ENCODE measurements at places on chromosomes 3 and 15.

DNA sequence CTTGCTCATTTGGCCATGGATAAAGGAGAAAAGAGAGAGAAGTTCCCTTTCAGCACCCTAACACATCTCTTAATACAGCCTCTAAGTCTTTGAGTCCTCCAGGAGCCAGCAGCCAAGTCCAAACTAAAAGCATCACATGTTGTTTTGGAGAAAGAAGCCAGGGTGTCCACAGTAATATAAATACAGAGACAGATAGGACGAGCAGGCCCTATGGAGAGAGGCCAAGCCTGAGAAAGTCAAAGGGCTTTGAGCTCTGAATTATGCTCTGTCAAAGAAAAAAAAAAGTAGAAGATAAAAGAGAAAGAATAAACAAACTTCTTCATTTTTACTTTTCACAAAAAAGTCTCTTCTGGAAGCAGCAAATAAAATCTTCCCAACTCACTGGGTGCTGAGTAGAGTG is 92.4 kb upstream of the THBS1 start:
- DNase-seq = no peak

DNA sequence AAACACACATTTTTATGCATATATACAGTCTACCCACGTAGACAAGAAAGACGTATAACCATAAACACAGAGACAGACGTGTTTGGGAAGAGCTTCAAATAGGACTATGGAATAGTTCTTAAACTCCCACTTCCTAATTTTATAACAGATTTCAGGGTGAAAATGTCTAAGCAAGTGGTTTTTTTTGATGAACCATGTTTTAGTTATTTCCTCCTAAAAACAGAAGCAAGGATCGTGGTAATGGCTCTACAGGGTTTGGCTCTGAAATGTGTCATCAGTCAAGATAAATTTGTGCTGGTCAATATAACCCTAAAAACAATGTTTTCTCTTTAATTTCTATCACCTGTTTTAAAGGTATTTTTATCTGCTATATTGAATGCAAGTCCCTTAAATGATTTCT is 58.2 kb downstream of the FMN1 start:
- DNase-seq = no peak

- no peak for DNase-seq
These were observed 70.9 kb downstream of the AAGAB start for GRCh38 chr15:67183443-67184169.

DNA sequence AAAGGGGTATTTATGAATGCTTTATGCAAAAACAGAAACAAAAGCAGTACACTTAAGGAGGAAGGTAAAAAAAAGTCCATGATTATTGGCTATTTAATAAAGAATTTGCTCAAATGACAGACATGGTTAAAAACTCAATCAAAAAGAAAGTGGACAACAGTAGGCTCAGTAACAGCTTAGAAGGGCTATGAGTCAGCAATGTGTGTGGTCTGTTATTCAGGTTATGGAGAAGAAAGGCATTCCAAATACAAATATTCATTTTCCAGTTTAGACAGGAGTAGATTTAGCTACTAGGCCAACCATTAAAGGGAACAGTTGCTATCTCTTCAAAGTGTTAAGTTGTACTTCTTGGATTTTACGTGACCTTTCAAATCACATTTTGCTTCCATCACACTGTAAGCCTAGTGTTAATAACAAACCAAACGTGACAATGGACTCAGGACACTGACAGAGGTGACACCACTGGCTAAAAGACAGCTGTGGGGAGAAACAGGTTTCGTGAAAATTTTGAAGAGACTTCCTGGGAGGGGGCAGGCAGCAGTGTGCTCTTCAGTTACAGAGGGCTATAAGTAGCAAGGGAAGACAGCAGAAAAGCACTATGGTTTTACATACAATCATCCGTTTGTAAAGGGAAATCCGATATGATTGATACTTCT is 41.7 kb upstream of the MYO5C start:
- DNase-seq = no peak

- DNase-seq = peak; percentile 80
These were observed 5.7 kb upstream of the ARL14 start for GRCh38 chr3:160671231-160671630.

- no peak for DNase-seq
These were observed 124.9 kb downstream of the IQCH start for GRCh38 chr15:67379530-67379929.

GRCh38 chr3:26365706-26366105 is 256.9 kb upstream of the LRRC3B start:
- no peak for DNase-seq

- peak; percentile 42 for DNase-seq
These were observed 37.6 kb downstream of the NCEH1 start for GRCh38 chr3:172673210-172673679.

DNA sequence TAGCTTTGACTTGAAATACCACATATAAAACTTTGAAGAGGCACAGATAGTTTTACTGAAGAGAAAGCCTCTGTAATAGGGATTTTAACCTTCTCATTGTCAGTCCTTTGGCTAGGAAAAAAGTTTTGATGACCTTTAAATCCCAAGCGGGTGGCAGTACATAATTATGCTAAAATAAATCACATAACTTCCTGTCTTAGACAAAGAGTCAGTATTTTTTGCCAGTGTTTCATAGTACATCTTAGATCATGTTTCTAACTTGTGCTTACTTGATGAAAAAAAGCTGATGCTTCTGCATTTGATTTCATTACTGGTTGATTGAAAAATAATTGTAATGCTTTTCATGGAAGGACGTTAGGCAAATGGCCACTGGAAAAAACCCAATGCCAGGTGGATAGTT is 5.8 kb downstream of the ST3GAL6 start:
- no peak for DNase-seq

DNA sequence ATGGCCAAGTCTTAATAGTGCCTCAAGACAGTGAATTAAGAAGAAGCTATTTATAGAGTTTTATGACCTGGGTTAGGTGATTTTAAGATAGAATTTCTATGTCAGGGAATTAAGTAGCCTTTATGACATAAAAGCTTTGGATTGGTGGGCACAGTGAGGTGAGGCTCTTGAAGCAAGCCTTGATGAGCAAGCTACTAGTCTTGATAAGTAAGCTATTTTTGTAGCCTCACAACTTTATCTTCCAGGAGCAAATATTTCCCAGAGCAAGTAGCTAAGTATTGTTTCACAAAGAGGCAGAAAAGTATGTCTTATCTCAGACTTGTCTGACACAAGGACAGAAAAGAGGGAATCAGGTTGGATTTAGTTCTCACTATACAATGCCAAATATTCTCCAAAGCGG is 491.7 kb upstream of the RASGRP1 start:
- DNase-seq = no peak

DNA sequence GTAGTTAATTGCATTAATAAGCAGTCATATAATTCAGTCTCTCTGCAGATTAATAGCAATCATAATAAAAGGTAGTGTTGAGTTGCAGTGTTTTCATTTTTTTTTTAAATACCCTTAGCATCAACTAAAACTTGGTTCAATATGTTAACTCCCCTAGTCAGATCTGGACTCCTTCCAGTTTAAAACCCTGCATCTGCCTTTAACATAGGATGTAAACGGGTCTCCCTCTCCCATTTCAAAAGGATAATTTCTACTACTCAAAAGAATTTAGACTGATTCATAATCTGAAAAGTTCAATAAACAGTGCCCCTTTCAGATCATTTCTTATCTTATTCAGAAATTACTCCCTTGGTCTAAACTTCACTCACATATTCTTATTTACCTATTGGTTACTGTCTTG is 11.4 kb downstream of the CPOX start:
- DNase-seq = no peak

GRCh38 chr3:49609314-49609713 is 55.0 kb downstream of the BSN start:
- no peak for DNase-seq

- no peak for DNase-seq
These were observed 288.0 kb upstream of the TBC1D5 start for GRCh38 chr3:18030371-18030870.

GRCh38 chr3:31952205-31952604 is 28.9 kb downstream of the OSBPL10 start:
- peak; percentile 72 for DNase-seq

- DNase-seq = no peak
These were observed 358.3 kb upstream of the TPM1 start for GRCh38 chr15:62684123-62684808.

DNA sequence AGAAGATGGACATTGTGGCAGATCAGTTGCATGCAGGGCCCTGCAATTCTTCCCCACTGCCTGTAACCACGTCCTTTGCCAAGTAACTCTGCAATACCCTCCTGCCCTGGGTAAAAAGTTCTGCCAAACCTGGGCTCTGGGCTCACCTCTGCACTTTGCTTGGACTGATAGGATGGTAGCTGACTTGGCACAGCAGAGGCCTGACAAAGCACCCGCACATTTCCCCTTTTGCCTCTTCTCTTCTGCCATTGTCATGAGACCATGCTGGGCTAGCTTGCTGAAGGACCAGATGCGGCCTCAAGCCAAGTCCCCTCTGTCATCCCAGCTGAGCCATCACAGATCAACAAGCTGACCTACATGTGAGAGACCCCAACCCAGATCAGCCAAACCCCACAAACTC is 122.4 kb downstream of the SMAD6 start:
- DNase-seq = no peak

GRCh38 chr3:71753701-71754609 is at the start of gene GPR27:
Gene GPR27 (plus strand): TSS chr3:71753855. CDS start chr3:71754050, 195 bp downstream.
- no peak for DNase-seq

DNA sequence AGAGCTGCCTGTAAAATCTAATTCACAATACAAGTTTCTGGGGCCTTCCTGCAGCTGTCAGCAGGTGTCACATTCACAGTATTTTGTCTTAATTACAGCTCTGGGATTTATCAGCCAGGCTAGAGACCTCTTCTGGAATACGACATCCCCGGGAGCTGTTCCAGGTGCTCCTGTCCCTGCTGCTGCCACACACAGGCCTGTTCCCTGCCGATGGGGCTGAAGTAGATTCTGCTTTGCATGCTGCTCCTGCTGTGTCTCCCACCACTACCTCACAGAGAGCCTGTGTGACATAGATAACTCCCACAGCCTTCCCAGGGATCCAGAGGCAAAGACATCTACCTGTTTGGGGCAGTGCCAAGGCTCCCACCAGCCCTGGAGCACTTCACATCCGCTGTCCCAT is 20.4 kb downstream of the COLQ start:
- no peak for DNase-seq

DNA sequence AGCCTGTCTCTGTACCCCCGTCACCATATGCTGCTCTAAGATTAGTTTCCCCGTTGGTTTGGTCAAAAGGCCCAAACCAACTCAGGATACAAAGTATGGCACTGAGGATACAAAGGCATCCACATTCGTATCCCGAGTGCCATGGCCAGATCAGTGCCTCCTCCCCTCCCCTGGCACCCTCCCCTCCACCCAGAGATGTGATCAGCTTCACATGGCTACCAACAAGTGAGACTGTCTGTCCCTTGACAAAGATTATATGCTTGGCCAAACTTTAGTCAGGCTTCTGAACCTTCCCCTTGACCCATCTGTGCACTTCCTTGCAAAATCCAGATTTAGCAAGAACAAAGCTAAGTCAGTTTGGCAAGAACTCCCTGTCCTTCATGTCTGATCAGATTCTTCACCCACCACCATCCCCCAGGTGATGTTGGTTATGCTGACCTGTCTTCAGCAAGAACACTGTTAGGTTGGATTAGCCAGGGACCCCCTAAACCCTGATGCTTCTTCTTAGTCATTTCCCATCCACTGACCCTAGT is 61.7 kb downstream of the KLF15 start:
- no peak for DNase-seq

GRCh38 chr3:125128861-125129501 is 73.2 kb upstream of the HEG1 start:
- no peak for DNase-seq

DNA sequence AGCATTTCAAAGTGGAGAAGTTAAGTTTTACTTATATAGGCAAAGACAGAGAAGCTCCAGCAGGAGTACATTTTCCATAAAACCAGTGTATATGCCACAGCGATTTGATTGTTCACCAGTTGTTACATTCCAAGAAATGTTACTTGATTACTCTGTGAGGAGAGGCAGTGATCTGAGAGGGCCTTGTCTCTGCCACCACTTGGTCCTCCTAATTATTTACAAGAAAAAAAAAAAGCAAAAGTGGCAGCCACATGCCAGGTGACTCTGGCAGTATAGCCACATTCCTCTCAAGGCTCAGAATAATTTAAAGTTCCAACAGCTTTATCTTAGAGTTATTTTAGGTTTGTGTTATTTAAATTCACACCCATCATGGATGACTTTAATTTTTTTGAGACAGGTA is 1077.8 kb downstream of the ZPLD1 start:
- no peak for DNase-seq

DNA sequence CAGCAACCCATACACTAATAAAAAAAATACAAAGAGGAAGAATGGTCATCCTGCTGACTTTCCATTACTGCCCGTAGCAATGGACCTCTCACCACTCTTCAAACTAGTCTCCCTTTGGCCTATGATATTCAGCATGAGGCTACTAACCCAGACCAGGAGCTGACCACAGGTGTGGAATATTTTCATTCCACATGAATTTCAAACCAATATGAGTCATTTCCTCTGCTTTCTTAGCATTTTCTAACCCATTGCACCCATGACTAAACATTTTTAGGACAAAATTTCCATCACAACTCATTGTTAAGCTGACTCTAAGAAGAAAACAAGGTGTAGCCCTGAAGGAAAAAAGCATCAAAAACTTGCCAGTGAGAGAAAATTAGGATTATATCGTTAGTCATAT is 34.0 kb upstream of the ZPLD1 start:
- no peak for DNase-seq

- no peak for DNase-seq
These were observed 1.1 kb downstream of the BLM start for GRCh38 chr15:90718232-90718631.

DNA sequence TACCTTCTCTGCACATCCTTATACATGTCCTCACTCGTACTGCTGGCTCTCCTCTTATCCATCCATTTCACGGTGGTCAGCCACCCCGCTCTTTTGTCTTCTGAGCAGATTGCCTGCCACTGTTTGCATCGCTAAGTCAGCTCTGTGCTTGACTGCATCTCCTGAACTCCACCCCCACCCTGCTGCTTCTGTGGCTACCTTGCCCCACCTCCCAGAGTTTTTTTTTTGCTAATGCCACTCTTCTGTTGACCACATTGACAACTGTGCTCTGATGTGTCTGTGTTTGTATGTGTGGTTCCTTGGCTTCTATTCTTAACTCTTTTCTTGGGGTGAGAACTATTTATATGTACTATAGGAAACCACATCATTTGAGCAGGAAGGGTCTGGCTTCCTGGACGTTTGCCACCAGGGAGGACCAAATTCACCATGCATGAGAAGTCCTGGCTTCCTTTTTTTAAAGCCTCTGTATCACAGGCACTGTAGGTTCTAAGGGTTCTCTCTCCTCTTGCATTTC is 12.8 kb upstream of the MTMR10 start:
- peak; percentile 94 for DNase-seq

DNA sequence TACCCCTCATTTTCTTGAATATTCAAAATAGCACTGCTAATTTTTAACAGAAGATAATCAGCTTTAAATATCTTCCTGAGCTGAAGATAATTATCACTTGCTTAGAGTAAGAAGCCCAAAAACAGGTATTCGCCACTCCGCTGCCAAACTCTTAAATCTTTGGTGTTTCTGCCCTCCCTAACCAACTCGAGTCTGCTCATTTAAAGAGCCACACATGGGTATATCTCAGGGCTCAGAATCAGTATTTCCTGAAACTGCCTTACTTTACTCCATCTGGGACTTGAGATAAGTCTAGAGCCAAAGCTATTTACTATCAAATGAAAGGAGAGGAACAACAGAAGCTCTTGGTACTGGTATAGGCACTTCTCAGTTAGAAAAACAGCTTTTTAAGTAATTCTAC is 10.8 kb downstream of the PDCD10 start:
- DNase-seq = no peak

- no peak for DNase-seq
These were observed 91.2 kb downstream of the EDEM1 start for GRCh38 chr3:5278666-5279065.

GRCh38 chr3:123876858-123877257 is 7.3 kb downstream of the MYLK start:
- no peak for DNase-seq
